ENCODE measurements at places on chromosomes 1 and 21.

DNA sequence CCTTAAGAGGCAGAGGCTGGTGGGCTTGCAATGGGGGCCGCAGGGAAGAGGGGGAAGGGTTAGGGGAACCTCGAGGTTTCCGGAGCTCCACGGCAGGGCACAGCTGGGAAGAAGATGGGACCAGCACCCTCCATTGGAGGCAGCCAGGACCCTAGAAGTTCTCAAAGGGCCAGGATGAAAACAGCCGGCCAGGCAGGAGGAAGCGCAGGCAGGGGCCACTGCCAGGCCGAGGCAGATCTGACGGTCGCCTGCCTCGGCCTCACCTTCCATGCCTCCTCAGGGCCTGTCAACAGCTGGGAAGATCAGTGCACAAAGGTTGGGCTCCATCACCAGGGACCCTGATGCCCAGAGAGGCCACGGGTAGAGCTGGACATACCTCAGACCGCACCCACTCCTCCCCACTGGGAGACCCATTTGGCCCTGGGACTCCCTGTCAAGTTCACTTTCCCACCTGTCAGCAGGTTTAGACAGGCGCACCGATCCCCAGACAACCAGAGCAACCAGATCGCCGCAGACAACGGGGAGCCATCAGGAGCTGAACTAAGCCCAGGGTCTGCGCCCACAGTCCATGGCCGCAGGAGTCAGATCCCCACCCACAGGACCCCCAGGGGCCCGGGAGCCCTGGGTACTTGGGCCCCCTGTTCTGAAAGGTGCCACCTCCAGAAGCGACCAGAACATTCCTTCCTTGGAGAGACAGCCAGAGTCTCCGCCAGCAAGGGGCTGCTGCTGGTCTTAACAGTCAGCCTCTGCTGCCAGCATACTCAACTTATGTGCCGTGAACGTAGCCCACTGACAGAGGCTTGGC is 2.2 kb downstream of the SLC19A1 start:
- no peak for DNase-seq

GRCh38 chr1:14748151-14748550 is 149.7 kb downstream of the KAZN start:
- no peak for DNase-seq

- no peak for DNase-seq
These were observed 141.0 kb upstream of the NGF start for GRCh38 chr1:115479055-115479482.

- no peak for DNase-seq
These were observed 98.9 kb downstream of the DMRTB1 start for GRCh38 chr1:53557830-53558738.

GRCh38 chr1:99956755-99957154 is 13.0 kb upstream of the SLC35A3 start:
- DNase-seq, result peak; percentile 44

GRCh38 chr1:157247005-157247763 is 109.0 kb upstream of the ETV3 start:
- no peak for DNase-seq

GRCh38 chr1:225361176-225361575 is 66.7 kb downstream of the LBR start:
- no peak for DNase-seq

GRCh38 chr1:38301040-38301439 is 254.4 kb upstream of the POU3F1 start:
- no peak for DNase-seq

- no peak for DNase-seq
These were observed 26.3 kb downstream of the RAB7B start for GRCh38 chr1:205976708-205977401.

DNA sequence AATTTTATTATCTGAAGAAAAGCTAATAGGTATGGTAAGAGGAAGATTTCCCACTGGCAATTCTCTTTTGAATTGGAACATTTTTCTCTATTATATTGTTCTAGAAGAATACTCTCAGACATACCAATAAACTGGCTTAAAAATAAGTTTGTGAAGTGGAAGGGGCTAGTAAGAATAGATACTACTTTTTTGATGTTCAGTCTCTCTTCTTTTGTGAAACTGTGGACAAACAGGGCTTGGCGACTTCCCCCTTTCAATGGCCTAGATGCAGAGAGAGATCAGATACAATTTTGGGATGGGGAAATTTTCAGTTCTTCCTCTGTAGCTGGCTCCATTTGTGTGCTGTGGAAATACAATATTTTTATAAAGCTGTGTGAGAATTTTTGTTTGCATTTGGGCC is 2.5 kb downstream of the PBX1 start:
- no peak for DNase-seq

- DNase-seq, result no peak
These were observed 53.1 kb downstream of the ABCD3 start for GRCh38 chr1:94471271-94471670.

DNA sequence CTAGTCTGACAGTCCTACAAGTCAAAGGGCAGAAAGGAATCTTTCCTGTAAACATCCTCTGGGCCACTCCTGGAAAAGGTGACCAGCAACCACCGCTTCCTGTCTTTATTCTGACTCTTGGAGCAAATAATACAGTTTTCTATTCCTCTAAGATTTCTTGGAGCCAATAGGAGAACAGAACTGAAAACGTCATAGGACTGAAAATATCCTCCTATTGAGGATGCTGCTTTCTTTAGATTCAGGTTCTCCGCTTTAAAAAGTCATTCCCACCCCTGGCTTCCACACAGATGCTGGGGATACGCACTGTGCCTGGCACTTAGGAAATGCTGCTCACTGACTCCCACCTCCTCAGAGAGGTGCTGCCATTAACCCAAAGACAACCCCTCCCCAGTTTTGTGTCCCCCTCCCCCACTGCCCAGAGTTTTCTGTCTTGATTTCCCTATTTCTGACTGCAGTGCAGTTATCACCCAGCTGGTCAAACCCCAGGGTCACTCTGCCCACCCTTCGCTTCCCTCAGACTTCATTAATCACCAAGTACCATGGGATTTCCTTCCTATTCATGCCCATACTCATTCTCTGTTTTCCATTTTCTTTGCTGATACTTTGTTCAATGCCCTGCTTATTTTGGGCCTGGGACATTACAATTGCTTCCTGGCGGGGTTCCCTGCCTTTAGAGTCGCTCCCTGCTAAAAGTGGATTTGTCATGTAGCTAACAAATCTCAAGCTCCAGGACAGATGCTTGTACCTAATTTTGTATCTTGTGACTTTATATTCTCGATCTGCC is 82.1 kb upstream of the ARHGAP29 start:
- no peak for DNase-seq

DNA sequence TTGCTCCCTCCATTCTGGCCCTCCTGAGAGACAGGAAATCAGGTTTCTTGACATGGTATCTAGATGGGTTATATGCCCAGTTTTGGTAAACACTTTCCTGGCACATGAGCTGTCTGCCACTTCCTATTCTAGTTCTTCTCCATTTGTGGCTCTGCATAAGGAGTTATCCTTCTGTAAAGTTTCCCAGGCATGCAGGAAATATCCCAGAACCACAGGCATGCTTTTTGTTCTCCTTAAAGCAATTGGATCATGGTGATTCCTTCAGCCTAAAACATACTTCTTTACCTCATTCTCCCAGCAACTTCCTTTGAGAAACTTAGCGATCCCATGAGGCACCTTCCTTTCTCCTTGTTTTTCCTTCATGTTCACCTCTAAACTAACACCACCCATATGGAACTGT is 199.8 kb downstream of the CRB1 start:
- no peak for DNase-seq

- no peak for DNase-seq
These were observed 65.9 kb downstream of the TM2D1 start for GRCh38 chr1:61659061-61659460.

DNA sequence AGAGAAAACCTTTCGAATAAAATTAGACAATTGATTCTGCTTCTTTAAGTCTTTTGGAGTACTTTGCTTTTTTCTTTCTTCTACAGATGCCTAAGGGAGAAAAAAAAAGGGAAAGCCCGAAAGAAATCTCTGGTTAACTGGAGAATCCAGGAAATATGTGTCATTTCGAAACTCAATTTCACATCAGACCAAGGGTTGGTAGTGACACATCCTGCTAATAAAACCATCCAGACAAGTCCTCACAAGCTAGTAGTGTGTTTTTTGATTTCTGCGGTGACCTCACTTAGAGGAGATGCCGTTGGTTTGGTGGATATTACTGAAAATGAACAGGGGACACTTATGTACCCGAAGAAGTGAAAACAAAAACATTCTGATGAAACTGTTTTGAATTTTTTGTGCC is 726.5 kb upstream of the ADAMTS5 start:
- DNase-seq, result peak; percentile 12

GRCh38 chr1:160344241-160344640 is 1.1 kb downstream of the NCSTN start:
- DNase-seq, result no peak

DNA sequence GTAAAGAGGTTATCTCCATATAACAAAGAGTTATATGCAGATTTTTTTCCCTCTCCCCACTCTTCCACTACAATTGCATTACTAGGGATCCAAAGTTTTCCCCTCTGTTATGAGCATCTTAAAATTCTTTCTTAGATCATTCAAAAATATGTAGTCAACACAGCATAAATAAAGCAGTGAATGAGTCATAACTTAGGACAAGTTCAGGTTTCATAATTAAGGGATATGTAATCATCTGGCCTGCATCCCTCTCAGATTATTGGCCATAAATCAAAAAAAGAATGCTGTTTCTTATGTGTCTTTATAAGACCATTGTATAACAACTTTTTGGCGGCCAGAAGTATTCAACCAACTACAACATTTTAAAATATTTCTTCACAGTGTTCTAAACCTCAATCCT is 1526.1 kb downstream of the KCNT2 start:
- no peak for DNase-seq

- no peak for DNase-seq
These were observed 21.2 kb downstream of the PRRX1 start for GRCh38 chr1:170685166-170685565.

DNA sequence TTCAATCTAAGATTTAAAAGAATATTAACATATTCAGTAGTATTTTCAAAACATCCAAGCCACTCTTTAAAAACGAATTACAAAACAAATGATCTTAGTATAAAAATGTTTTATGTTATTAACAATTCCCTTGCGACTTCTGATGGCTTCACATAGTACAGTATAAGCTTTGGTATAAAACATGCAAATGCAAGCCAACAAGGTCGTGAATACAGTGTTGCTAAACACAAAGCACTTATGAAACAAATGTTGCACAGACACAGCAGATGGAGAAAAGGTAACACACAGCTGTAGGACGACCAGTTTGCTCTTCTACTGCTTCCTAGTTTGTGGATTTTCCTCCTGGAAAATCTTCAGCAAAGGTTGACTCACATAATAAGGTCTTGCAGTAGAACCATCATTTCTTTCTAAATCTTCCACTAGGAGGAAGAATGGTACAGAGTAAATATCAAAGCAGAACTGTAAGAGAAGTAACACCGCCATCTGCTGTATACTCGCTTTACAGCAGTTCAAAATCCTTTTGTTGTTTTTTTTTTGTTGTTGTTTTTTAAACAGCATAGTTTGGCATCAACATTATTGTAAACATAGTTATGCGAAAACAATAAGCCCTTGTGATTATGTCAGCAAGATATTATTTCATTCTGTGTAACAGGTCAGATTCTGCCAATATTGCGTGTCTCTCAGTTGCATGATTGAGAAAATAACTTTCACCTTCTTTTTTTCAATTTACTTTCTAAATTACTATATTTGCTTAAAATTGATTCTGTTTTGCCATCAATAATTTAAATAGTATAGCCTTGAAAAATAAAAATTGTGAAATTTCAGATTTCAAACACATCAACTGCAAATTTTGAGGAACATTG is 69.5 kb downstream of the LHX8 start:
- peak; percentile 75 for DNase-seq

- DNase-seq, result no peak
These were observed at the start of gene FAM163A for GRCh38 chr1:179742717-179743678. Gene FAM163A, plus strand, starts transcription at chr1:179743291. Its CDS starts 69,807 bp downstream, at chr1:179813098.

GRCh38 chr1:206106328-206107167 is 10.6 kb downstream of the AVPR1B start:
- peak; percentile 50 for DNase-seq

DNA sequence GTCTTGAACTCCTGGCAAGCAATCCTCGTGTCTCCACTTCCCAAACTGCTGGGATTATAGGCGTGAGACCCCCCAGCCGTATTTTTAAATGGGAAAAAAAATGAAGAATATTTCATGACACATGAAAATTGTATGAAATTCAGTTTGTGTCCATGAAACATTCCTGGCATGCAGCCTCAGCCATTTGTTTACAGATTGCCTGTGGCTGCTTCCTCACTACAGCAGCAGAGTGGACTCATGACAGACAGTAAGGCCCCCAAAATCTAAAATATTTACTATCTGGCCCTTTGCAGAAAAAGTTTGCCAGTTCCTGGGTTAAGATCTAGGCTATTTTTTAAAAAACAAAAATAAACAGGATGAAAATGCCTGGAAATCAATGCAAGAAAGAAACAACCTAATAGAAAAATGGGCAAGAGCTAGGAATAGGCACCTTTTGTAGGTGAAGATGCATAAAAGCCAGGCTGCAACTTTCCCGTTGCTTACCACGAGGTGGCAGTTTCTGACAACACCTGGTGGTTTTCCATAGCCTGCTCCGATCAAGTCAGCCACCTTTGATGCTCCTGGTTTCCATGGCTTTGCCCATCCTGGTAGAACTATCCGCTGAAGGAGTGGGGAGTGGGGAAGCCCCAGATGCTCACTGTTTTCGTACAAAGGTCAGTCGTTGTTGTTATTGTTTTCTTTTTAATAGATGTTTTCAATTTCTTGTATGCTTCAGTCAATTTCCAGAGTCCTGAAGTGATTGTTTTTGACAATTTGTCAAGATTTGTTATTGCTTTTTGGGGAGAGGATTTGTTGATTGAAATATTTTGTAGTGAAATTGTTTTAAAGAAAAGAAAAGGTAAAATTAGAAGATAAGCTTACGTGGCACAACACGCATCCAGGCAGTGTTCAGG is 24.3 kb downstream of the UBE2Q1 start:
- DNase-seq, result no peak

DNA sequence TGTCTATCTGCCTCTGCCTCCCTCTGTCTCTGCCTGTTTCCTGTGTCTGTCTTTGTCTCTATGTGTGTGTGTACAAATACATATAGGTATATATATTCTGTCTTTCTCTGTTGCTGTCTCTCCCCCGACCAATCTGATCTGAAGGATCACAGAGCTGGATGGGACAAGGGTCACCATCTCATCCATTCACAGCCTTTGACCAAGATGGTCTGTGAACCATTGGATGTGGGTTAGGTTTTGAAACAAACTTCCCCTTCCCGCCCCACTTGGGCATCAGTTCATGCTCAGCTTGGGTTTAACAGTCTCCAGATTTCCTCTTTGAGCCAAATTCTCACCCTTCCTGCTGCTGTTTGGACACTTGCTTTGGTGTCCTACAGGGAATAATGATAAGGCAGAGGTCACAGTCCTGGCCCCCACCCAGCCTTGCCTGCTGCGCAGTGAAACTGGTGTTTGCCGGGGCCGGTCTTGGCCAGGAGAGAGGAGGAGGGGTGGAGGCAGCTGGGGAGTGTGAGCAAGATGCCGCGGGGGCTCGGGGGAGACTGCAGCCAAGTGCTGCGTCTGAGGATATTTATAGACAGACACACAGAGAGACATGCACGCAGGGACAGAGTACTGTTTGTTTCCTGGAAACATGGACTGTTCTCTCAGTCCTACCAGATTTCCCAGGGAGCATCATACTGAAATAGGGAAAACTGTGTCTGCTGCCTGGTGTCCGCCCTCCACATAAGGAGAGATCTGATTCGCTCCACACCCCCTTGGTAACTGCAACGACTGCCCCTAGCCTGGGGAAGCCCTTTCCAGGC is 27.0 kb upstream of the BTG2 start:
- peak; percentile 35 for DNase-seq

GRCh38 chr21:21897275-21897883 is 899.2 kb downstream of the NCAM2 start:
- no peak for DNase-seq

- DNase-seq, result peak; percentile 61
These were observed 31.7 kb downstream of the IFNGR2 start for GRCh38 chr21:33434770-33435360.
